ENCODE measurements at places on chromosomes 7 and 10.

- no peaks in the 10 kb centered on the region for H3K36me3 ChIP-seq
- no peak overlapping the region for H3K27ac ChIP-seq
- peaks cover 4% of the 10 kb centered on the region for H3K27me3 ChIP-seq
- no peak overlapping the region for H3K4me3 ChIP-seq
- DNase-seq: no peak
Observed at GRCh38 chr7:93711926-93712325, 137.4 kb upstream of the CALCR start.

GRCh38 chr10:71344993-71345480 lies 26.0 kb downstream of the SLC29A3 start:
- no peak overlapping the region for H3K4me3 ChIP-seq
- peaks cover 6% of the 10 kb centered on the region for H3K4me1 ChIP-seq
- H3K36me3 ChIP-seq: peaks cover 3% of the 10 kb centered on the region
- no peaks in the 10 kb centered on the region for H3K27me3 ChIP-seq
- no peak overlapping the region for H3K27ac ChIP-seq

- no peak overlapping the region for H3K4me3 ChIP-seq
- no peaks in the 10 kb centered on the region for H3K36me3 ChIP-seq
- peaks cover 5% of the 10 kb centered on the region for H3K27me3 ChIP-seq
- DNase-seq: no peak
Observed at GRCh38 chr10:91023700-91024398, 103.0 kb upstream of the ANKRD1 start.

DNA sequence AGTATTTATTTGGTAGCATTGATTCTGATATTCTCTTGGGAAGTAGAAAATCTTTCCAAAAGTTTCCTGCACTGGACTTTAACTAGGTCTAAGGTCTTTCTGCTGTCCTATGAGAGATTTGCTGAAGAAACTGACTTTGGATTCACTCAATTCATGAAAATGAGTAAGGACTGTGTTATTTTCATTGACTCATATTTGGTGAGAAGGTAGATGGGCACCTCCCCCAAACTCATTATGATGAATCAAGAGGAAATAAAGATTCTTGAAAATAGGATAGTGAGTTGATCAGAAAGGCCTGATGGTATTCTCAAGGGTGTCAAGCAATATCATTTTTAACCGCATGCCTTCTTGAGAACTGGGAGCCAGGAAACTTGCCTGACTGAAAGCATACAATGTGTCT lies 110.3 kb downstream of the RNF133 start:
- no peaks in the 10 kb centered on the region for H3K36me3 ChIP-seq
- H3K27me3 ChIP-seq: no peaks in the 10 kb centered on the region
- H3K4me1 ChIP-seq: no peaks in the 10 kb centered on the region
- DNase-seq: no peak
- no peak overlapping the region for H3K27ac ChIP-seq

GRCh38 chr10:94777886-94778458 lies 15.5 kb downstream of the CYP2C19 start:
- no peaks in the 10 kb centered on the region for H3K4me1 ChIP-seq
- no peak overlapping the region for H3K27ac ChIP-seq
- DNase-seq: no peak
- no peaks in the 10 kb centered on the region for H3K36me3 ChIP-seq
- no peak overlapping the region for H3K4me3 ChIP-seq
